ENCODE measurements at places on chromosomes 2 and 18.

- no peak for DNase-seq
These were observed 31.0 kb downstream of the COA5 start for GRCh38 chr2:98577313-98577712.

GRCh38 chr18:23355206-23355605 is 97.9 kb upstream of the RIOK3 start:
- no peak for DNase-seq

DNA sequence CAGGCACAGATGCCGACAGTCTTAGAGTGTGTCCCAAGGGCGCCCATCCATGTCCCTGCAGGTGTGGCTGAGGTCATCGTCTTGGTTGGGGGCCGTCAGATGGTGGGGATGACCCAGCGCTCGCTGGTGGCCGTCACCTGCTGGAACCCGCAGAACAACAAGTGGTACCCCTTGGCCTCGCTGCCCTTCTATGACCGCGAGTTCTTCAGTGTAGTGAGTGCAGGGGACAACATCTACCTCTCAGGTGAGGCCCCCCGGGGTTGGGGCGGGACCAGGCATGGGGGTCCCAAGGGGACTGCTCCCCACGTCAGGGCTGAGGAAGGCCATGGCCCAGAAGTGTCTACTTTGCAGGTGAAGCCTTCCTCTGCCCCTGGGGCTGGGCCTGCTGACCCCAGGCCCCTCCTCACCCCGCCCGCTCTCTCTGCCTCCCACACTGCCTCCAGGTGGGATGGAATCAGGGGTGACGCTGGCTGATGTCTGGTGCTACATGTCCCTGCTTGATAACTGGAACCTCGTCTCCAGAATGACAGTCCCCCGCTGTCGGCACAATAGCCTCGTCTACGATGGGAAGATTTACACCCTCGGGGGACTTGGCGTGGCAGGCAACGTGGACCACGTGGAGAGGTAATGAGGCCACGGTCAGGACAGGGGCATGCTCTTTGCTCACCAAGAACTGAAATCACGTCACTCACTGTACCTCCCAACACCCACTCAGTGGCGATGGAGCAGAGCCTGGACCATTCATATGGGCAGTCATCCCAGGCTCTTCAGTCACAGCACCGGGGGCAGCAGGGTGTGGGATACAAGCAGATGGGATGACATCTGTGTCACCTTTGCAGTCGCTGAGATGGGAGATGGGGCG is 230.8 kb downstream of the ATAD2B start:
- no peak for DNase-seq

GRCh38 chr18:8847066-8847755 is 141.9 kb downstream of the MTCL1 start:
- DNase-seq, result no peak

DNA sequence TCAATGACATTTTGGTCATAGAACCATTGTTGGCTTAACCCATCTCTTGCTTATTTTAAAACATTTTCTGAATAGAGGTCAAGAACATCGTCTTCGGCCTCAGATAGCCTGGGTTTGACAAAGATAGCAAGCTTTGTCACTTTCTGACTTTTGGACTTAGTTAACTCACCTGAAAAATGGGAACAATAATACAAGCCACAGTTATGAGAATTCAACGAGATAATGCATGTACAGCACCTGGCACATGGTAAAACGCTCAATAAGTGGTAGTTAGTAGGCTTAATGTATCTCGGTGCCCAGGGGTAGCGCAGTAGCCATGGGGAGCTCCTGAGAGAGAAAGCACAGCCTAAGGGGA is 446 bp upstream of the COPS7B start:
- no peak for DNase-seq

- DNase-seq, result no peak
These were observed 152.9 kb downstream of the ARHGAP28 start for GRCh38 chr18:6882401-6882800.

GRCh38 chr2:127874378-127875269 is 11.1 kb downstream of the AMMECR1L start:
- DNase-seq, result no peak

DNA sequence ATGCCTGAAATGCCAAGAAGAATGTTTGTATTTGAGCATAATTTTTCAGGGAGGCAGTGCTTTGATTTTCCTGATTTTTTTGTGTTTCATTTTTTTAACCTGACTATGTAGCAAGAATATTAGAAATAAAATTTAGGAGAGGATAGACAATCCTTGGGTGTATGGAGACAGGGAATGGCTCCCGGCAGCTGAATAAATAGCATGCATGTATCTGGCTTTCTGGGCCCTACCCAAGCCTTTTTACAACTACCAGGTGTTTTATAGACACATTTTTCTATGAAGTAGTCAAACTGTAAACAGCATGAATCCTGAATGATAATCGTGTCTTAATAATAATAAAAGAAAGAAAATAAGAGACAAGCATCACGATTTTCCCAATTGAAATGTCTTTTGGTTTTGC is 52.4 kb downstream of the WIPF1 start:
- no peak for DNase-seq

- DNase-seq, result no peak
These were observed 78.5 kb downstream of the MAIP1 start for GRCh38 chr2:200033929-200034328.

- DNase-seq, result no peak
These were observed 102.5 kb downstream of the CRIM1 start for GRCh38 chr2:36458106-36458505.

GRCh38 chr18:49768051-49768391 is 45.3 kb downstream of the ACAA2 start:
- no peak for DNase-seq

GRCh38 chr18:52791321-52791720 is 451.3 kb downstream of the DCC start:
- no peak for DNase-seq

DNA sequence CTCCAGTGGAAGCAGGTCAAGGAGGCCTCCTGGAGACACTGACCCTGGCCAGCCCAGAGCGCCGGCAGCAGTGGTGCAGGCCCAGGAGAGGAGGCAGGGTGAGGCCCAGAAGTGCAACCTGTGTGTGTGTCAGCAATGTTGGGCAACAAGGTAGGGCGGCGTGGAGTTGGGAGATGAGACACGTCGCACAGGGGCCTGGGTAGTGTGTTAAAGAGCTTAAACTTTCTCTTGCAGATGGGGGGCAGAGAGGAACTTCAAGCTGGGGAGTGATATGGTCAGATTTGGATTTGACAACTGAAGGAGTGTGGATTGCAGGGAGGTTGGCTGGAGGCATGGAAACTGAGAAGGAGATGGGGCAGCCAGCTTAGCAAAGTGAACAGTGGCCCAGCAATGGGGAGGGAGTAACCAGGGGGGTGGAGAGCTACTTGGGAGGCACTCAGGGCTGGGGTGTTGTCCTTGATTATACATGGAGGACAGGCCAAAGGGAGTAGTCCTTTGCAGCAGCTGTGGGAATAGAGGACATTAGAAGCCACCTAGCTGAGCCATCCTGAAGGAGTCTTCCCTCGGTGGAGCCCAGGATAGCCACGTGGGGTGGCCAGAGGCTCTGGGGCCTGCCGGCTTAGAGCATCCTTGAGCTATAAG is 278.6 kb upstream of the HS6ST1 start:
- DNase-seq, result no peak

GRCh38 chr18:66621816-66622576 is 18.1 kb upstream of the CDH19 start:
- DNase-seq, result no peak

GRCh38 chr2:162344617-162344950 is 652 bp downstream of the GCA start:
- DNase-seq, result no peak

DNA sequence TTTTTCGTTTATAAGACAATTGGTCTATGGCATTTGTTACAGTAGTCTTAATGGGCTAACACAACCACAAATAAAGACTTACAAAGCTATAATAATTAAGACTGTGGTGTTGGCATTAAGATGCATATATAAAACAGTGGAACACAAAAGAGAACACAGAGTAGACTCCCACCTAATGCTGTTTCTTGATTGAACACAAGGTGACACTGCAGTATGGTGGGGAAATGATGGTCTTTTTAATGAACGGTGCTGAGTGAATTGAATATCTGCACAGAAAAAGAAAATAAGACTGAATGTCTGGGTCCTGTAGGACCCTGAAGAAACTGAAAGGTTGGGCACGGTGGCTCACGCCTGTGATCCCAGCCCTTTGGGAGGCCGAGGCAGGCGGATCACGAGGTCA is 1136.6 kb upstream of the NXPH2 start:
- no peak for DNase-seq

DNA sequence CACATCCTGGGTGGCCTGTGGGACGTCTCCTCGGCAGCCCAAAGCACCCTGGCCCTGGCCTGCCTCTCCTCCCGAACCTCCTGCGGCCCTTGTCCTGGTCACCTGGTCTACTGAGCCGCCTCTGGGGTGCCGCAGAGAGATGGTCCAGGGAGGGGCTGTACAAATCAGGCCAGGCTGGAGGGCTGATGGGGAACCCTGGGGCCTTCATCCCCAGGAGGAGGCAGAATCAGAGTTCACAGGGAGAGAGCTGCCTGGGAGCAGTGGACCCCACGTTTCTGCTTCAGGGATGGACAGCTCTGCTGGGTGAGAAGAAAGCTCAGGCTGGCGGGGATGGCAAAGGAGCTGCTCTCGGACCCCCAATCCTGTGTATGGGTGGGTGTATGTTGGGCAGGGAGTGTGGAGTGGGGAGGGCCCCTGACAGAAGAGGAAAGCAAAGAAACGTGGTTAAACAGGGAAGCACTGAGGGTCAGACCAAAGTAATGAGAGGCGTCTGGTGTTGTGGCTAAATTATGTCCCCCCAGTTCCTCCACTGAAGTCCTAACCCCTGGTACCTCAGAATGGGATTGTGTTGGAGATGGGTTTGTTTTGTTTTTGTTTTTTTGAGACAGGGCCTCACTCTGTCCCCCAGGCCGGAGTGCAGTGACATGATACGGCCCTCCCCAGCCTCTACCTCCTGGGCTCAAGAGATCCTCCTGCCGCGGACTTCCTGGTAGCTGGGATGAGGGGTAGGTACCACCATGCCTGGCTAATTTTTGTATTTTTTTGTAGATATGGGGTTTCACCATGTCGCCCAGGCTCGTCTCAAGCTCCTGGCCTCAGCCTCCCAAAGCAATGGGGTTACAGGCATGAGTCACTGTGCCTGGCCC is 73.4 kb upstream of the SMAD7 start:
- no peak for DNase-seq

- no peak for DNase-seq
These were observed 101.3 kb downstream of the DNAH7 start for GRCh38 chr2:195967336-195967735.

DNA sequence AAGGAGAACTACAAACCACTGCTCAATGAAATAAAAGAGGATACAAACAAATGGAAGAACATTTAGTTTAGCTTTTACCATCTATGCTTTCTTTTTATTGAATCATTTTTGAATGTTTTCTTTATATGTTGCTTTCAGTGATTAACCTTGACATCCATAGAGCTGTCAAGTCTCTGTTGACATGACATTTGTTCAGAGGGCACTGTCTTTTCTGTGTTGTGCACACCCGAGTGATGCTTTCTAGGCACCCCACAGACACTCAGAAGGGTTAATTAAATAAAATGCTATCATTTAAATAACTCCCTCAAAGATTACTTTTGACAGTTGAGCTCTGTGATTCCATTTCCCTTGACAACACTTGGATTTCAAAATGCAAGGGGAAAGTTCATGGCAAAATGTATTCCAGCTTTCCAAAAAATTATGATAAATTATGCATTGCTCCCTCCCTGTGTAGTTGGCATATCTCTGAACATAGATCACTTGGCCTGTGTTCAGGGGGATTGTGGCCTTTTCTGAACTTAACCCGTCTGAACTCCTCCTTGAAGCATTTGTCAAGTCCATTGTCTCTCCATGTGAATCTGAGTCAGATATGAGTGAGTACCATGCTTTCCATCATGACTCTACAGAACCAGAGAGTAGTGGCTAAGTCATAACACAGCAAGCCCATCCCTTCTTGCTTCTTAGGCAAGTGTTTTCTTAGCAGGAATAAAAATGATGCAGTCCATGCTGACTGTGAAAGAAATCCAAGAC is 372.6 kb downstream of the RPRM start:
- DNase-seq, result no peak

DNA sequence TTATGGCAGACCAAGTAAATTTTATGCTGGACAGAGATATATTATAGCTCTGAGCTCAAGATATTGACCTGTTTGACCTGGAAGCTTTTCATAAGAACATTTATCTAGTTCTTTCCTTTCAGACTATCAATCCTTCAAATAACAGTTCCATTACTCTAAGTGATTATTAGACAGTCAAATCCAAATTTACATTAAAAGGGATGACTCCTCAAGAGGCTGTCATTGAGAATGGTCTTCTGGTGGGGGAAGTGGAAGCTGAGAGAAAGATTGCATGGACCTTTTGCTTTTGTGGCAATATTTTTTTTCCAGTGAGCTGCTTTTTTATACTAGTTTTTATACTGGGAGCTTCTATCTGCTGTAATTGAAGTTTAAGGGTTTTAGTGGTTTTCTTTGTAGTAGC is 14.9 kb upstream of the SERPINB12 start:
- no peak for DNase-seq

- DNase-seq, result no peak
These were observed 30.6 kb upstream of the MYCN start for GRCh38 chr2:15909736-15910135.

DNA sequence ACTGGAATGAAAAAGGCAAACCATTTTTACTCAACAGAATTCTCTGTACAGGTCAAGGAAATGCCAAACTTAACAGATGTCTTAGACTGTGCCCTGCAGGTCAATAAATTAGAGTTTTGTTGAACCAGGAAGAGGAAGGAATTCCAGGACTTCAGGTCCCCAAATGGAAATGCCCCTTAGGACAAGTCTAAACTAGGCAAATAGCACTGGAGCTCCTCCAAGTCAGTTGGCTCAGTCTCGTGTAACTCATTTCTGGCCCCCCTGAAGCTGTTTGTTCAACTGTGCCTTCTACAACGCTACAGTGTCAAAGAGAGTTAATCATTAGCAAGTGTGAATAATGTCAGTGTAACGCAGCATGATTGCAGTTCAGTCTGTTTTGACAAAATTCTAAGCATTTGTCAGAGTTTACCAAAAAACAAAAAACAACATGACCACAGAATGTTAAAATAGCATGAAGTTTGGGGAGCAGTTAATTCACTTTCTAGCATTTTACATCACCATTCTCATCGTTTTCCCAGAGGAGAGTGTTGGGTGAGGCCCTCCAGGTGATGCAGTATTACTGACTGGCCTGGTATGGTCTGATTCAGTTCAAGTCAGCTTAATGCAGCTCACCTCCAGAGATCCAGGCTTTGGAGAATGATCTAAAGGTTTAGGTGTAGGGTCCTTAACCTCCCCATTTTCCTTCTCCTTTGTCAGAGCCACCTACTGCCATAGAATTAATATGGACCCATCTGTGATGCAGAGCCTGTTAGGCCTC is 108.1 kb downstream of the AQP4 start:
- no peak for DNase-seq

DNA sequence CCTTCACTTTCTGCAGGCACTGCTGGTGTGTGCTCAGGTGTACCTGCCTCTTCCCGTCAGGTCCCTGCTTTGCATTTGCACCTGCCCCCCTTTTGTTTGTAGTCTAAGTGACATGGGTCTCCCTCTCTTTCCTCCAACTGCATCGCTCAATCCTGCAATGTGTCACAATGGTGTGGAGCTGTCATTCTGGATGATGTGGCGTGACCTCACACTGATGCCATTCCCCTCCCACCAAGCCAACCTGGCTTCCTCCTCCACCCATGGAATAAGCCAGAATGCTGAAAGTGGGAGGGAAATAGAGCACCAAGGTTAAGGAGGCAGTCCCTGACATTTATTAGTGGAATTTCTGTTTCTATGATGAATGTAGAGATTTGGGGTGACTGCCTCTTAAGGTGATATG is 156.7 kb downstream of the ZBTB7C start:
- DNase-seq, result no peak

Data from stimulated activated CD4-positive, alpha-beta T cell treated with anti-CD3 and anti-CD28 coated beads, Interleukin-1b, Interleukin-23, amount 100 ng/mL, for 1 hour (primary cell).